Progenitor cell of endocrine pancreas (in vitro differentiated cells): ENCODE measurements at places on chromosomes 13 and 19. TPM values are rescaled to one million over a fixed set of nuclear protein-coding genes. Genes with fewer than 3 reads are reported as not detected.
A peak's percentile ranks its signal among the peaks of the same experiment; 100 is the strongest.

DNA sequence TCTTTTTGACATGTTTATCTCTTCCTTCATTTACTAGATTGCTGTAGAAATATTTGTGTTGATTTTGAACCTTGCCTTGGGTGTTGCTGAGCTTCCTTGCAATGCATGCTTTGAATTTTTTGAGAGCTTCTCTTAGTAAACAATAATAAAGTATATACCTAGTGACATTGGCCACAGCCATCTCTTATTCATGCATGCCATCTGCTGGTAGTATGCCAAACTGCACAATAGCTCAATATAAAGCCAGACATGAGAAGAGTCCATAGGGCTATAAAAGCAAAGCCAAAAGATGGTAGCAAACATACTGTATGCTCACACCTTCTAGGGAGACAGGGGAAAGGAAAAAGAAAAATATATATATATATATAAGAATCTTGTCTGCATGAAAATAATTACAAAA lies 18.9 kb upstream of the ZSCAN5A start:
- H3K4me1 ChIP-seq, result no peaks in the 10 kb centered on the region
- H3K4me3 ChIP-seq, result no peak overlapping the region

- no peak overlapping the region for H3K4me3 ChIP-seq
- H3K4me1 ChIP-seq, result no peaks in the 10 kb centered on the region
- H3K27ac ChIP-seq, result no peak overlapping the region
- H3K27me3 ChIP-seq, result no peaks in the 10 kb centered on the region
- no peak for DNase-seq
These were observed 7.5 kb upstream of the WDR88 start for GRCh38 chr19:33124207-33125098.

GRCh38 chr13:91146601-91147000 lies 200.9 kb upstream of the MIR17HG start:
- H3K27ac ChIP-seq, result no peak overlapping the region
- H3K4me1 ChIP-seq, result peaks cover 25% of the 10 kb centered on the region
- no peaks in the 10 kb centered on the region for H3K36me3 ChIP-seq
- H3K4me3 ChIP-seq, result no peak overlapping the region

- no peak for DNase-seq
- H3K4me3 ChIP-seq, result no peak overlapping the region
- no peaks in the 10 kb centered on the region for H3K27me3 ChIP-seq
- H3K36me3 ChIP-seq, result no peaks in the 10 kb centered on the region
- peaks cover 2% of the 10 kb centered on the region for H3K4me1 ChIP-seq
- no peak overlapping the region for H3K27ac ChIP-seq
These were observed 2040.3 kb upstream of the PCDH20 start for GRCh38 chr13:63455938-63456337.

DNA sequence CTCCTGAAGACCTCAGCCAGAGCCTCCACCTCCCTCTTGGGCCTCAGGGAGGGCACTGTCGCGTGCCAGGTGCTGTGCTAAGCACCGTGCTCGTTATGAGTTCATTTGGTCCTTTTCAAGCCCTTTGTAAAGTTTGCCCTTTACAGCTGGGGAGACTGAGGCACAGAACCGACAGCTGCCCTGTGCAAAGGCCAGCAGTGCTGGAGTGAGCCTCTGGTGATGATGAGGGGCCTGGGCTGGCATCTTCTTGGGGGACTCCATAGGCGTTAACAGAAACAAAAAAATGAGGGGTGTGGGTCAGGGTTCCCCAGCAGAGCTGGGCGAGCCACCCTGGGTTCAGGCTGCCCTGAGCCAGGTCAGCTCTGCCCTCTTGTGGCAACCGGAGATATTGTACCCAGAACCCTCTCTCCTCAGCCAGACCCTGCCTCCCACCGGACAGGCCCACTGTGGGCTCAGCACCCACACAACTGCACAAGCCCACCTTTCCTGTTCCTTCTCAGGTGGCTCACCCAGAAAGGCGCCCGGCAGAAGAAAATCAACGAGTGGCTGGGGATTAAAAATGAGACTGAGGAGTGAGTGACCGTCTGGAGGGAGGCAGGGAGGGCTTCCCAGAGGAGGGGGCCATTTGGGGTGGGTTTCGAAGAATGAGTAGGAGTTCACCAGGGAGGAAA lies 5.5 kb upstream of the IFI30 start:
- H3K27me3 ChIP-seq, result no peaks in the 10 kb centered on the region
- H3K27ac ChIP-seq, result no peak overlapping the region
- H3K4me3 ChIP-seq, result no peak overlapping the region
- H3K4me1 ChIP-seq, result no peaks in the 10 kb centered on the region
- no peak for DNase-seq

- H3K4me3 ChIP-seq, result no peak overlapping the region
- peaks cover 6% of the 10 kb centered on the region for H3K4me1 ChIP-seq
- no peaks in the 10 kb centered on the region for H3K27me3 ChIP-seq
- no peak overlapping the region for H3K27ac ChIP-seq
- DNase-seq, result no peak
These were observed 7.6 kb downstream of the TMEM160 start for GRCh38 chr19:47040869-47041268.

- H3K27ac ChIP-seq, result no peak overlapping the region
- peaks cover 41% of the 10 kb centered on the region for H3K27me3 ChIP-seq
- H3K36me3 ChIP-seq, result no peaks in the 10 kb centered on the region
- no peak for DNase-seq
These were observed 19.3 kb upstream of the RASA3 start for GRCh38 chr13:114151565-114152284.

- no peak for DNase-seq
- peaks cover 6% of the 10 kb centered on the region for H3K36me3 ChIP-seq
- no peak overlapping the region for H3K4me3 ChIP-seq
- H3K27ac ChIP-seq, result peak overlapping the region; percentile 80
- peaks cover 69% of the 10 kb centered on the region for H3K4me1 ChIP-seq
These were observed 28.8 kb downstream of the ACTN4 start for GRCh38 chr19:38676023-38676877.

- H3K4me3 ChIP-seq, result no peak overlapping the region
- no peaks in the 10 kb centered on the region for H3K36me3 ChIP-seq
- no peak overlapping the region for H3K27ac ChIP-seq
- peaks cover 14% of the 10 kb centered on the region for H3K4me1 ChIP-seq
- DNase-seq, result no peak
These were observed 517.3 kb downstream of the KLF12 start for GRCh38 chr13:73616861-73617260.

DNA sequence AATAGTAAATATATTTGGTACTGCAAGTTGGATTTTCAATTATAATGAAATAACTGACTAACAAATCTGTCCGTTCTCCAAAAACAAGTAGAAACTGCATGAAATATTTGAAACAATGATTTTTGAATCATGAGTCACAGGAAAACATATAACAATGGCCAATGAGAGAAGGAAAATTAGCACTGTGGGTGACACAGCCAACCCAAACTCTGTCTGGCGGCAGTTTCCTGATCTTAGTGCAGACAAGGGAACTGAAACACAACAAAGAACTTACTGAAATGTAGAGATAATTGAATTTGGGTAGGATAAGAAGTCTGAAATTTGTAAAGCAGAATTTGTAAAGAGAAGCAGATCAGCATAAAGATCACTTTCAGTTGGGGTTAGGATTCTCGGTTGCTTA lies 2743.3 kb upstream of the PCDH20 start:
- H3K36me3 ChIP-seq, result no peaks in the 10 kb centered on the region
- no peak overlapping the region for H3K27ac ChIP-seq
- H3K4me3 ChIP-seq, result no peak overlapping the region
- H3K4me1 ChIP-seq, result peaks cover 4% of the 10 kb centered on the region

DNA sequence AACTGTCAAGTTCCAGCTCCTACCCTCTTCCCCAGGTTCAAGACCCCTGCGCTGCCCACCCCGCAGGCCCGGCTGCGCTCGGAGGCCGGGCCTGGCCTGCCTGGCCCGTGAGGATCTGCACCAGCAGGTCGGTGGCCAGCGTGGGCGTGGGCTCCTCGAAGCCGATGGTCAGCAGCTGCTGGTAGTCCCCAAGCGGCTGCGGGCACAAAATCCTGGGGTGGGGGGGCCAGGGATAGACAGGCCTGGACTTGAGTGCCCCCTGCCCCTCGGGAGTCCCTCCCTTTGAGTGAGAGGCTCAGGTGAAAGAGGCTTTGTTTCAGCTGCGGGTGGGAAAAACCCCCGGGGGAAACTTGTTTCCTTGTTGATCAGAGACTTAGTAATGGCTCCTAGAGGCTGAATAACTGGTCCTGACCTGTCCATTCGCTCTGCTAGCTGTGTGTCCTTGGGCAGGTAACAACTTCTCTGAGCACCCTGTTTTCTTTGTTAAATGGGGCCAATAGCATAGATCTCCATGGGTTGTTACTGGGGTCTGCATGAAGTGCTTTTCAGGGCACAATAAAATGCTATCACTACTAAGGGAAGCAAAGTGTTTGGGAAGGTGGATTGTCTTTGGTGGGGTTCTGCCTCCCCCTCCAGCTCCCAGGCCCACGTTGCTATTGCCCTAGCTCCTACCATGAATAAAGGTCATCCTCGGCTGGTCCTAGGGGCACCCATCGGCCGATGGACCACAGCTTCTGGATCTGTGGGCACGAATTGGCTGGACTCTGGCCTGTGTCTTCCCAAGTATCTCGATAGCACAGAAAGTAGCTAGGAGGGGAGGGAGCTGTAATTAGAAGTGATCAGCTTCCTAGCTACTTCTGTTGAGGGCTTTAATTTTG lies 3.5 kb downstream of the C19orf67 start:
- peak overlapping the region; percentile 93 for H3K4me3 ChIP-seq
- no peaks in the 10 kb centered on the region for H3K27me3 ChIP-seq
- peaks cover 11% of the 10 kb centered on the region for H3K4me1 ChIP-seq
- peaks cover 2% of the 10 kb centered on the region for H3K36me3 ChIP-seq

GRCh38 chr13:83515268-83516015 lies 366.8 kb downstream of the SLITRK1 start:
- H3K36me3 ChIP-seq, result no peaks in the 10 kb centered on the region
- no peak overlapping the region for H3K27ac ChIP-seq
- DNase-seq, result no peak
- H3K27me3 ChIP-seq, result no peaks in the 10 kb centered on the region
- no peaks in the 10 kb centered on the region for H3K4me1 ChIP-seq

GRCh38 chr13:62626771-62627170 lies 1211.1 kb upstream of the PCDH20 start:
- H3K4me1 ChIP-seq, result peaks cover 9% of the 10 kb centered on the region
- DNase-seq, result no peak
- no peak overlapping the region for H3K4me3 ChIP-seq
- H3K36me3 ChIP-seq, result no peaks in the 10 kb centered on the region
- no peak overlapping the region for H3K27ac ChIP-seq

DNA sequence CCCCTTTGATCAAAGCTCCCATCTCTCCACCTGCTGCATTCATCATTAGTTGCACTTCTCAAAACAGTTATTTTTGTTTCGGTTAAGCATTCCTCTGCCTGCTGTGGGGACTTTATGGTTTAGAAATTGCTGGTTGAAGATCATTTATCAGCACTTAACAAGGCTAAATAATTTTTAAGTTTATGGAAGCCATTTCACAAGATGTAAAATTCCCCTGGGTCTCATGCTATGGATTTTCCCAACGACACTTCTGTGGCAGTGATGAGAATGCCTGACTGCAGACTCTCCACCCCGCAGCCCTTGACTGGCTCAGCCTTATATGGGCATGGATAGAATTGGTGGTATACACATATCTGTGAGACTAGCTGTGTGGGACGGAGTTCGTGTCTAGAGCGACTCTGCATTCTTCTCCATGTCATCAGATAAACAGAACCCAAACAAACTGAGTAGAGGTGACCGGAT lies 52.8 kb downstream of the COL4A2 start:
- H3K36me3 ChIP-seq, result peaks cover 7% of the 10 kb centered on the region
- H3K4me3 ChIP-seq, result no peak overlapping the region
- H3K4me1 ChIP-seq, result peaks cover 3% of the 10 kb centered on the region
- no peak overlapping the region for H3K27ac ChIP-seq
- no peaks in the 10 kb centered on the region for H3K27me3 ChIP-seq

- no peak overlapping the region for H3K4me3 ChIP-seq
- no peak overlapping the region for H3K27ac ChIP-seq
- peaks cover 7% of the 10 kb centered on the region for H3K36me3 ChIP-seq
- H3K27me3 ChIP-seq, result no peaks in the 10 kb centered on the region
- DNase-seq, result no peak
These were observed 20.0 kb downstream of the PEX11G start for GRCh38 chr19:7468840-7469239.

GRCh38 chr19:42023121-42023942 lies 29.3 kb upstream of the ATP1A3 start:
- no peak overlapping the region for H3K27ac ChIP-seq
- DNase-seq, result no peak
- H3K27me3 ChIP-seq, result no peaks in the 10 kb centered on the region
- no peak overlapping the region for H3K4me3 ChIP-seq
- peaks cover 7% of the 10 kb centered on the region for H3K4me1 ChIP-seq
- no peaks in the 10 kb centered on the region for H3K36me3 ChIP-seq

GRCh38 chr19:35870798-35871197 lies 2.4 kb downstream of the APLP1 start:
- peaks cover 9% of the 10 kb centered on the region for H3K4me1 ChIP-seq
- H3K36me3 ChIP-seq, result peaks cover 16% of the 10 kb centered on the region
- H3K4me3 ChIP-seq, result no peak overlapping the region
- H3K27ac ChIP-seq, result no peak overlapping the region
- DNase-seq, result no peak
- peaks cover 4% of the 10 kb centered on the region for H3K27me3 ChIP-seq

DNA sequence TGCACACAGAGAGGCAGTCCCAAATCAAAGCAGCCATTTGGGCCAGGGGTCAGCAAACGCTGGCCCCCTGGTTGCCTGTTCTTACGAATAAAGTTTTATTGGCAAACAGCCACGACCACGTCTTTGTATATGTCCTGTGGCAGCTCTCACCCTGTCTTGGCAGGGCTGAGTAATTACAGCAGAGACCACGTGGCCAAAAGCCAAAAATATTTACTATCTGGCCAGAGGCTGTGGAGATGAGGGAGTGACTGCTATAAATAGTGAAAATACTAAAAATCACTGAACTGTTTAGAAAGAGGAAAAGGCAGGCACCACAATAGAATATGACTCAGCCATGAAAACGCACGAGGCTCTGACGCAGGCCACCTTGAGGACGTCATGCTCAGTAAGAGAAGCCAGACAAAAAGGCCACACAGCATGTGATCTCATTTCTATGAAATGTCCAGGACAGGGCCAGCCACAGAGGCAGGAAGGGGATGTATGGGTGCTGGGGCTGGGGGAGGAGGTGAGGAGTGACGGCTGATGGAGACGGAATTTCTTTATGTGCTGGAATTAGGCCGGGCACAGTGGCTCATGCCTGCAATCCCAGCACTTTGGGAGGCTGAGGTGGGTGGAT lies 29.4 kb downstream of the SMIM24 start:
- no peak for DNase-seq
- H3K4me3 ChIP-seq, result no peak overlapping the region
- H3K27me3 ChIP-seq, result peaks cover 13% of the 10 kb centered on the region
- no peak overlapping the region for H3K27ac ChIP-seq
- peaks cover 3% of the 10 kb centered on the region for H3K36me3 ChIP-seq
- no peaks in the 10 kb centered on the region for H3K4me1 ChIP-seq

IL12RB1 gene
- not detected in 2 replicates for total RNA-seq

GGN gene
- 2.8 and 3.3 TPM in 2 replicates for total RNA-seq

ZNF284 gene
- total RNA-seq, result 5.7 and 5.9 TPM in 2 replicates

CASP14 gene
- total RNA-seq, result not detected in 2 replicates

ODAD3 gene
- total RNA-seq, result 1.8 and 2.2 TPM in 2 replicates

ADGRE2 gene
- total RNA-seq, result not detected in 2 replicates

CGB8 gene
- not detected in 2 replicates for total RNA-seq

TMPRSS9 gene
- total RNA-seq, result not detected in 2 replicates

UBL3 gene
- total RNA-seq, result 33.6 and 36.0 TPM in 2 replicates

ESD gene
- 96.9 and 98.5 TPM in 2 replicates for total RNA-seq

CLEC17A gene
- not detected in 2 replicates for total RNA-seq
